ENCODE measurements at places on chromosomes 7 and 10. TPM values are rescaled to one million over a fixed set of nuclear protein-coding genes. Genes with fewer than 3 reads are reported as not detected.

DNA sequence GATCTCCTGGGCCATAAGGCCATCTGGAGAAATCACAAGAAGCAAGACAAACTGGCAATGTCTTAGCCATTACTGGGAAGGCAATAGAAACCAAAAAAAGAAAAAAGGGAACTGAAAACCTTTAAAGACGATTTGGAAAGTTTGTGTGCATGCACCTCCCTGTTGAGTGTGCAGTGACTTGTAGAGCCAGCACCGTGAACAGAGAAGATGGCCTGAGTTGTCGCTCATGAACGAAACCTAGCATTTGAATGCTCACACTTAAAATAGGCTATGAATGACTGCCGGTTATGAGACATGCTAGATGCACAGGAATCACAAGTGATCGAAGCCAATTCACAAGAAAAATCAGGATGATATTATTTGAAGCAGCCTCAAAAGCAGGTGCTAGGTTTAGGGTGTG lies 151.3 kb upstream of the ADO start:
- DNase-seq: no peak

DNA sequence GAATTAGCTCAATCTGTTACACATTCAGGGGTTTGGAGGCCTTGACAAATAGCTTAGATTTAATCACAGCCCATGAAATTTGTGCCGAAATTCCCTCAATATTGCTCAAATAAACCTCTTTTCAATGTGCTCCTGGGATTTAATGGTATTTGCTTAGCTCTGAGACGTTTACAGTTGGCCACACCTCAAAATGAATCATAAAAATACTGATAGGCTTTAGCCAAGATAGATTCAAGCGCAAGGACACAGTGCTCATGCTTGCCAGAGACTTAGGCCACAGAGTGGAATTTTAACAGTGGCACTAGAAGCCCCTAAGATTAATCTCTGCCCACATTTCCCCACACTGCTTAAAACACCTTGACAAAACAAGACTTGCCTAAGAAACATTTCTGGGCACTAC lies 2.3 kb upstream of the SEMA3C start:
- no peak for DNase-seq

DNA sequence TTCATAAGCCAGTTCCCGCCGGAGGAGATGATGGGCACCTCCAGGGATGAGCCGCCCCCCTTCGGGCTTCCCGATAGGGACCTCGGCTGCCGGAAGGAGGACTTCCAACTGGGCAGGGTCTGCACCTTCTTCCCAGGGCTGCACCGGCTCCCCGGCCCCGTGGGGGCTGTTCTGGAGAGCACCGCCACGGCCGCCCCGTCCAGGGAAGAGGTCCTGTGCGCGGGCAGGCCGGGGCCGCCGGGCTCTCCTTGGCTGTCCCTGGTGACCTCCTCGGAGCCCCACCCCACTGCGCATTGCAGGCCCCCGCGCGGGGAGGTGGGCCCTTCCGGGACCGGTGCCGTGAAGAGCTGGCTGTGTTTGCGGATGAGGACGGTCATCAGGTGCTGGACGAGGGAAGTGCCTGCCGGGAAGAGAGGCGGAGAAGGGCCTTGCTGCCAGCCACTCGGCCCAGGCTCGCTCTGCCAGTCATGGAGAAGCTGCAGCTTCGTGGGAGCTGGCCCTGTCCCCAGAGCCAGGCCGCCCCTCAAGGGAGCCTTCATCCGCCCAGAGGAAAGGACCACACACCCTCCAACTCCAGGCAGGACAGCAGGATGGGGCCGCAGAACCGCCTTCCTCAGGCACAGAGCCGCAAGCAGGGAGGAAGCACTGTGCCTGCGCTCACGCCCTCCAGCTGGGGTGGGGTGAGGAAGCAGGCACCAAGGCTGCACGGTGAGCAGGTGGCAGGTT lies 144.4 kb downstream of the MAPK8 start:
- DNase-seq: no peak

GRCh38 chr10:35998026-35998425 lies 355.9 kb upstream of the FZD8 start:
- no peak for DNase-seq

DNA sequence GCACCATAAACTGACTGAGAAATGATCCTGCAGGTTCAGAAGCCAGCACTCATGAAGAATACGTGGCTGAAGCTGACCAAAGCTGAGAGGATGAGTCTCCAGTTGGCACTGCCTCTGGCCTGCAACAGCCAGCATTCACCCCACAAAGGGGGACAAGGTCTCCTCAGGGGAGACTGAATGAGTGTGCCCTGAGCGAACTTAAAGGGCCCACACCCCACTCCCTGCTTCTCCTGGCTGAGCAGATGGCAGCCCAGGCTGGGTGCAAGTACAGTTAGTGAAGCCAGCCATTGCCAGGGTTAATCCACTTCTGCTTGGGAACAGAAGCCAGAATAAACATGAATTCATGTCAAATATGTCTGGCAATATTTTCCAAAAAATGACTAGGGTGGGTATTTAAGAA lies 98.1 kb downstream of the PPP1R17 start:
- DNase-seq: no peak

JCAD gene
- 5.2 TPM for total RNA-seq

CDK1 gene
- 200 TPM for total RNA-seq

CALN1 gene
- 6.5 TPM for total RNA-seq

ZEB1 gene
- 12.2 TPM for total RNA-seq

CLIP2 gene
- total RNA-seq: 18.0 TPM

AKR1C8 gene
- 0.12 TPM for total RNA-seq

Measured in H4 (cell line).